ENCODE measurements at places on chromosomes 6 and 20. TPM values are rescaled to one million over a fixed set of nuclear protein-coding genes. Genes with fewer than 3 reads are reported as not detected.
A peak's percentile ranks its signal among the peaks of the same experiment; 100 is the strongest.

Gene BEND6
- not detected for total RNA-seq

Gene HSPA1L
- 4.5 TPM for total RNA-seq

GRCh38 chr6:77972334-77972733 lies 319.5 kb downstream of the MEI4 start:
- no peaks in the 10 kb centered on the region for H3K4me1 ChIP-seq
- no peak overlapping the region for H3K27ac ChIP-seq
- H3K4me3 ChIP-seq: no peak overlapping the region
- DNase-seq: no peak
- H3K36me3 ChIP-seq: no peaks in the 10 kb centered on the region
- no peaks in the 10 kb centered on the region for H3K27me3 ChIP-seq

DNA sequence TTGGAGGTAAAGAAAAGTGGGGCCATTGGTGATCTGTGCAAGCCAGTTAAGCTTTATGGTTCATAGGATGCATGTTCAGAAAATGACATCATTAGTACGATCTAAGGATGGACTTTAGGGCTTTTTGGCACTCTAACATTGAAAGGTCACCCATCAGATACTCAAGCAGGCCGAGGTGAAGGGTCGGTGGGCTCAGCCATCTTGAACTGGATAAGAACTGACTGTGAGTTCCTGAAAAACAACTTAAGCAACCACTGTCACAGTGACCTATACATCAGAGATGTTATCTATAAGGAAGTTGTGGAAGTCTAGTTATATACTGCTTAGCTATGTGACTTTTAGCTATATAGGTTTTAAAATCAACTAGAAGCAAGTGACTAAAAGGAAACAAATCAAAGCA lies 13.0 kb upstream of the ITCH start:
- peaks cover 8% of the 10 kb centered on the region for H3K4me1 ChIP-seq
- H3K27ac ChIP-seq: no peak overlapping the region
- H3K36me3 ChIP-seq: no peaks in the 10 kb centered on the region
- no peak overlapping the region for H3K4me3 ChIP-seq
- H3K27me3 ChIP-seq: no peaks in the 10 kb centered on the region
- no peak for DNase-seq

- peak within 1 kb of the TSS; percentile 100 for H3K27ac ChIP-seq
- peak within 1 kb of the TSS; percentile 100 for H3K4me3 ChIP-seq
- peak; percentile 78 for DNase-seq
- peaks cover 19% of the 10 kb centered on the region for H3K27me3 ChIP-seq
These were observed at the start of gene COX7A2 for GRCh38 chr6:75243333-75244062. TSS of gene COX7A2 (minus strand) at chr6:75243801. CDS start at chr6:75243734, 67 bp downstream.

DNA sequence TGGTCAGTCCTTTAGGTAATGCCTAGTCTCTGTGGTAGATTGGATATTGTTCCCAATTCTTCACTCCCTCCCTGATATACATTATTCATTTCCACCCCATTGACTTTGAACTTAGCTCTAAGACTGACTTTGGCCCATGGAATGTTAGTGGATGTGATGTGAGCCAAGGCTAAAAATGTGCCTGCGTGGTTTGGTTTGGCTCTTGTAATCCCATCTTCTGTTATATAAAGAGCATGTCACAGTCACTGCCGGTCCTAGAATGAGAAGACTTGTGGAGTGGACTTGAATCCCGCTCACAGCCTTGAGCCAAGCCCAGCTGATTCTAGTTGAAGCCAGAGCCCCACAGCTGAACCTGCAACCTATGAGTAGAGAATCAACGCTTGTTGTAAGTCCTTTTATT lies 23.6 kb upstream of the DNAAF9 start:
- H3K36me3 ChIP-seq: no peaks in the 10 kb centered on the region
- H3K4me1 ChIP-seq: peaks cover under 1% of the 10 kb centered on the region
- H3K27me3 ChIP-seq: peaks cover 18% of the 10 kb centered on the region
- DNase-seq: no peak
- no peak overlapping the region for H3K27ac ChIP-seq

GRCh38 chr6:25553502-25553901 lies 98.5 kb upstream of the SCGN start:
- peaks cover 2% of the 10 kb centered on the region for H3K4me1 ChIP-seq
- no peak overlapping the region for H3K27ac ChIP-seq
- peaks cover 1% of the 10 kb centered on the region for H3K36me3 ChIP-seq
- H3K27me3 ChIP-seq: no peaks in the 10 kb centered on the region
- H3K4me3 ChIP-seq: no peak overlapping the region

DNA sequence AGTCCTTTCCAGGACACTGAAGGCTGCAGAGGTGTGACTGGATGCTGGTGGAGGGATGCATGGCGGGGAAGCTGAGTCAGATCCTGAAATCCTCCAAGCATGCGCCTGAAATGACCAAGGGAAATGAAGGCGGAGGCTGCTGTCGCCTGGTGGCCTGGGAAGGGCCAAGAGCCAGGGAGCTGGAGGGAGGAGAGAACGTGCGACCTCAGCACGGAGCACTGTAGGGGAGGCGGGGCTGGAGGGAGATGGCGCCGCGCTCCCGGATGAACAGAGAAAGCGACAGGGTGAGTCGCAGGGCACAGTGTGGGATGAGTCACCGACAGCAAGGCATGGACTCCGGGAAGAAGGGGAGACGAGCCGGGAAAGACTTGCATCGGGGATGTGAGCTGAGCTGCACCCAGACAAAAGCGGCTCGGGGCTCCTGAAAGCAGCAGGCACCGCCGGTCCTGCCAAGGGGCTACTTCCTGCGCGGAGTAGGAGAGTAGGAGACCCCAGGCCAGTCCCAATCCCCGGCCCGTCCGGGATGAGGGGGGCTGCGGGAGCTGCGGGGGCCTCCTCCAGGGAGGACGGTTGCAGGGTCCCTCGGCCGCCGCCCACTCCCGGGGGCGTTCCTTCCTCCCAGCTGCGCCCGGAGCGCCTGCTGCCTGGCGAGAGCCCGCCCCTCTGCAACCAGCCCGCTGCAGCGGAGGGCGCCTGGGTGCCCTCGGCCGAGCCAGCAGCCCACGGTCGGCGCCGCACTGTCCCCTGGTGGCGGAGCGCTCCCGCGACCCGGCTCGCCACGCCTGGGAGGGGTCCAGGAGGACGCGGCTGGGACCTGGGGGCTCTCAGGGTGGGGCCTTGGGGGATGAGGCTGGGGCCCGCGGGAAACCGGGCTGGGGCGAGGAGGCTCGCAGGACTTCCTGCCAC lies 11.0 kb upstream of the NQO2 start:
- peak overlapping the region; percentile 94 for H3K27ac ChIP-seq
- peak overlapping the region; percentile 87 for H3K4me3 ChIP-seq
- DNase-seq: peak; percentile 87
- H3K36me3 ChIP-seq: no peaks in the 10 kb centered on the region
- H3K4me1 ChIP-seq: peaks cover 20% of the 10 kb centered on the region

- no peak for DNase-seq
- H3K27ac ChIP-seq: no peak overlapping the region
- H3K36me3 ChIP-seq: peaks cover 5% of the 10 kb centered on the region
- H3K4me1 ChIP-seq: peaks cover 4% of the 10 kb centered on the region
These were observed 22.5 kb downstream of the HFE start for GRCh38 chr6:26109772-26110171.

Data from activated naive CD8-positive, alpha-beta T cell treated with anti-CD3 and anti-CD28 coated beads, Interleukin-2, amount 10 ng/mL, durations not matched to agents 7 days and 5 days (primary cell).